Left ventricle myocardium inferior (tissue), 1 donor: ENCODE measurements at places on chromosomes 3 and 15. TPM values are rescaled to one million over a fixed set of nuclear protein-coding genes. Genes with fewer than 3 reads are reported as not detected.

- no peak for DNase-seq
These were observed 38.2 kb downstream of the SPATA12 start for GRCh38 chr3:57098418-57099310.

- no peak for DNase-seq
These were observed 13.3 kb upstream of the SRPRB start for GRCh38 chr3:133792171-133792763.

- no peak for DNase-seq
These were observed 236.6 kb downstream of the SOX2 start for GRCh38 chr3:181948286-181948685.

GRCh38 chr3:13210221-13210975, 137.2 kb upstream of the IQSEC1 start:
- no peak for DNase-seq

DNA sequence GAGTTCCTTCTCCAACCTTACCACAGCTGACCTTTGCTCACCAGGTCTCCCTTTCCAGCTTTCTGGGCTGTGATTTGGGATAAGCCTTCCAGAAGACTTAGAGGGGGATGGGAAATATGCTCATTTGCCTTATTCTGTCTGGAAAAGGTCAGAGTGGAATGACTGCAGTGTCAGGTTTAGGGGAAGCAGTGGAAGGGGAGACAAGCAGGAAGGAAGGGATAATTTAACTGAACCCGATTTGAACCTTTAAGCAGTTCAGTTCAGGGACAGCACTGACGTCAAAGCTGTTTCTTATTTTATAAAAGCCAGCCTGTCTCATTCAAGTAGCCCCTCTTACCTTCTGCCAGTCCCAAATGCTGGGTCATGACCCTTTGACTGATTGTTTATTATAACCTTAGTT, 418.4 kb upstream of the RARB start:
- no peak for DNase-seq

- peak; percentile 44 for DNase-seq
These were observed 1.2 kb downstream of the MEX3B start for GRCh38 chr15:82044373-82045178.

DNA sequence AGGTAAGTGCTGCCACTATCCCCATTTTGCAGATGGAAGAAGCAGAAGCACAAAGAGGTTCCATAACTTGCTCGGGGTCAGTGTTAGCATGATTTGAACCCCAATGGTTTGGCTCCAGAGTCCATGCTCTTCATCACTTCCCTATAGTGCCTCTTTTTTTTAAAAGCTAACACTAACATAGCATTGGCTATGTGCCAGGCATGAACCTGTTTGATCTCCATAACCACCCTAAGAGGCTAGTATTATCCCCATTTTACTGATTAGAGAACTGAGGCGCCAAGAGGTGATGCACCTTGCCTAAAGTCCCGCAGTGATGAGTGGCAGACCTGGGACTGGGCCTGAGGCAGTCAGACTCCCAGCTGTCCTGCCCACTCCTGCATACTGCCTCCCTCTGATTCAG, 7.3 kb downstream of the LINGO1 start:
- no peak for DNase-seq

- DNase-seq, result no peak
These were observed 63.5 kb downstream of the SLC49A4 start for GRCh38 chr3:122858373-122858772.

Gene XCR1
- not detected for total RNA-seq

Gene UBA7
- 25.1 TPM for total RNA-seq

Gene PLEKHO2
- 8.0 TPM for total RNA-seq
